ENCODE measurements at places on chromosomes 13 and 19.

DNA sequence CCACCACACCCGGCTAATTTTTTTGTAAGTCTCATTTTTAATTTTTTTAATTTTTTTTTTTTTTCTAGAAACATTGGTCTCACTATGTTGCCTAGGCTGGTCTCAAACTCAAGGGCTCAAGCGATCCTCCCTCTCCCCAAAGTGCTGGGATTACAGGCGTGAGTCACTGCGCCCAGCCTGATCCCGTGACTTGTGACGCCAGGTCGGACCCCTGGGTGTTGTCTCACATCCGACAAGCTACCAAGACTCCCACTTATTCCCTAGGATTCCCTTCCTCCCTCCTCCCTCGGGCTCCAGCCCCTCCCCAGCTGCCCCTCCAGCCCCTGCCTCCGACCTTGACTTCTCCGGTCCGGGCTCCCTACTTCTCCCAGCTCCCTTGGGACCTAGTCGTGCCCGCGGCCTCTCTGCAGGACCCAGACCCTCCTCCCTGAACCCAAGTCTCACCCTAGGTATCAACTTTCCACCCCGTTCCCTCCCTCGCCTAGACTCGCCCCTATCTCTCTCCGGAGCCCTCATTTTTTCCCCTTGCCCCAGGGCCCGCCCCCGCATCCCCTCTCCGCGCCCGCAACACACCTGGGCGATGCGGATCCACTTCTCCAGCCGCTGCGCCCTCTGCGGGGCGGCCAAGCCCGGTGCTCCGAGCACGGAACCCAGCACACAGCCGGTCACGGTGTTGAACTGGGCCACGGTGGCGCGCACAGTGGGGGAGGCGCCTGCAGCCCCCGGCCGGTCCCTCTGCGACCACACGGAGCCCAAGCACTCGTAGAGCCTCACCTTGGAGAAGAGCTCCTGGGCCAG, 13.1 kb downstream of the RGL3 start:
- DNase-seq: no peak

- no peak for DNase-seq
These were observed 21.6 kb downstream of the SLC25A30 start for GRCh38 chr13:45396533-45397095.

- DNase-seq: no peak
These were observed 19.7 kb upstream of the CPB2 start for GRCh38 chr13:46124531-46124966.

DNA sequence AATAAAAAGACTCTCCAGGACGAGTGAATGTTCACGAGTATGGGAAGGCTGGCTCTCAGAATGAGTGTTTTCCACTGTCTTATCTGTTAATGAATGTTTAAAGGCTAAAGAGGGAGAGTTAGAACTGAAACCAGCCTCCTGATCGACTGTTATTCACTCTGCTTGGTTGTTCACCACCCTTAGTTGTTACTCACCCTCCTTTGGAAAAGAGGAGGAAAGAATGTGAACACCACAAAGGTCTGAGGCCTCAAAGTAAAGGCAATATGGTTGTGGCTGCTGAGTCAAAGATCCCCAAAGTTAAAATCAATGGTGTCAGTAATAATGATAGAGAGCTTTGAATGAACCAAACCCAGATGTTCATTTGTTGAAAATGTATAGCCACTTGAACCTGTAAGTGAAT, 1793.2 kb upstream of the PCDH20 start:
- DNase-seq: no peak

GRCh38 chr13:22198001-22198400, 527.1 kb downstream of the FGF9 start:
- no peak for DNase-seq

- peak; percentile 98 for DNase-seq
These were observed at the start of gene ZNF66 for GRCh38 chr19:20776083-20777076. Gene ZNF66 (plus strand): TSS chr19:20776304. CDS start chr19:20776448, 144 bp downstream.

- no peak for DNase-seq
These were observed 697.5 kb downstream of the SLITRK1 start for GRCh38 chr13:83184819-83185218.

DNA sequence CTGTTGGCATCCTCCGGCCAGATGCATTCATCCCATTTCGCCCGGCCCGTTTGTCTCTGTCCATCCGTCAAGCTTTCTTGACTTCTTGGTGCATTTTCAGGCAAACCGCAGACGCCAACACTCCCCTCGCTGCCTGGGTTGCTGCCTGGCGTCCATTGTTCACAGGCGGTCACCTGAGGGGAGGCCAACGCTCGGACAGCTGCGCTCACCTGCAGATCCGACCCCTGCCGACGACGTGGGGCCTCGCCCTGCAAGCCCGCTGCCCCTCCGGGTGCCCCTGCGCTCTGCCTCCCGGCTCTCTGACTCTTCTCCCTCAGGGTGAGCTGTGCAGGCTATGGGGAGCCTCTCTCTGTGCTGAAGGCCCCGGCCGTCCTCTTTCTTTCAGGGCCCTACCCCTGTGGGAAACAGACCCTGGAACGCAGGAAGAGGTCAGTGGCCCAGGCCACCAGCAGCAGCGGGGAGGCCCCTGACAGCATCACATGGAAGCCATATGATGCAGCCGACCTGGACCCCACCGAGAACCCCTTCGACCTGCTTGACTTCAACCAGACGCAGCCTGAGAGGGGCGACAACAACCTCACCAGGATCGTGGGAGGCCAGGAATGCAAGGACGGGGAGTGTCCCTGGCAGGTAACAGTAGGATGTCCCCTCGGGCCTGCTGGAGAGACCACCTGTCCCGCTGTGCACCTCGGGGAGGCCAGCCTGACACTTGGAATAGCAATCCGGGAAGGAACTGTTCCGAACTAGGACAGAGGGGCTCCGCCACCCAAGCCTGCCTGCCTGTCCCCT, 14.8 kb upstream of the PROZ start:
- DNase-seq: no peak

DNA sequence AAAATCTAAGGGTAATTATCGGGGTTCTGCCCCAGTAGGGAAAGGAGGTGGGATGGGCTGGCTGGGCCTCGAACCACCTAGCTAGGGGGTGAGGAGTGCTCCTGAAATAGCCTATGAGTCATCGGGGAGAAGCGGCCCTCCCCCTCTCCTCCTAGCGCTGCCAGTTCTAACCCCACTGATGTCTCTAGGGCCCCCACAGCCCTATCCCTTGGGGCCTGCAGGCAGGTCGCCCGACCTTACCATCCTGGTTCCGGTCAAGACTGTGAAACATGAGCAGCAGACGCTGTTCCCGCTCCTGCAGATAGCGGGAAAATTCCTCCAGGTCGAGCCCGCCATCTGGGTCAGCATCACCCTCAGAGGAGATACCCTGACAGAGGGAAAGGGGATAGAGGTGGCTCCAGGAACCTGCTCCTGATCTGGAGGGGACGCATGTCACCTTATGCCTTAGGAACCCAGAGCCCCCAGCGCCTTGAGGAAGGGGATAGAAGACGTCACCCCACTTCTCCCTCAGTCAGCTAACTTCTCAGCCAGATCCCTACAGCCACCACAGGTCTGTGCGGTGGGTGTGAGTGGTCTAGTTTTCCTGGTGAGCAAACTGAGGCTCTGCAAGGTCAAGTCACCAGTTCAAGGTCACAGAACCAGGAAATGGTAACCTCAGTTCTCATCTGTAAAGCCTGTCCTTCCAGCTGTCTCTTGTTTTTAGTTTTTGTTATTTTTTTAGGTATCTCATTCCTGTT, 1.5 kb downstream of the SLC25A23 start:
- DNase-seq: no peak

All from NCI-H1105 (cell line).